Right ventricle myocardium superior (tissue), 1 donor: ENCODE measurements at places on chromosomes 4 and X.

GRCh38 chrX:2629316-2630007 lies 61.6 kb upstream of the CD99 start:
- DNase-seq, result no peak

DNA sequence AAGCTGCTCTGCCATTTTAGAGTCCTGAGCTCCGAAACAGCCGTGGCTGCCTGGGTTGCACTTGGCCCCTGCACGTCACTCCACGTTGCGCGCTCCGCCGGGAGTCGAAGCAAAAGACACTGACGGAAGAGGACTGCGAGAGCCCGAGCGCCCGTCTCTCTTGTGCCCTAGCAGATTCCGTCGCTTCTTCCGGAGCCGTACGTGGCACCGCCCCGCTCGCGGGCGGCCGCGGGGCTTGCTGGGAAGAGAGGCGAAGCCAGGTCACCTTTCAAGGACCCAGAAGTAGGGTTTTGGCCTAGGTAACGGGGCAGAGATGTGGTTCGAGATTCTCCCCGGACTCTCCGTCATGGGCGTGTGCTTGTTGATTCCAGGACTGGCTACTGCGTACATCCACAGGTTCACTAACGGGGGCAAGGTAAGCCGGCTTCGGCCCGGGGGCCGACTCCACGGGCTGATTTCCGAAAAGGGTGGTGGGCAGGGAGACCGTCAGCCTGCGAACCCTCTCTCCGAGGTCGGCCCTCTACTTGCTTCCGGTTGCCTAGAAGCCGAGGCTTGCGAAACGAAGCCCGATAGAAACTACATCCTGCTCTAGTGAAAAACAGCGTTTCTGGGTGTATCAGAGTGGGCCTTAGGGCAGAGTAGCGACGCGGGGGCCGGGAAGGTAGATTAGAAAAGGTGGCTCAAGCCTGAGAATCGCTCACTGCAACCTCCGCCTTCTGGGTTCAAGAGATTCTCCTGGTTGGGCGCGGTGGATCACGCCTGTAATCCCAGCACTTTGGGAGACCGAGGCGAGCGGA lies at the start of the genes NDUFA1 and RNF113A:
Gene NDUFA1 (plus strand): TSS at position 234 of the 797 bp plus-strand sequence. CDS start 80 bp downstream, at position 314.
Gene RNF113A (minus strand): TSS at position 135 of the 797 bp plus-strand sequence. CDS start 120 bp downstream, at position 15.
- peak; percentile 91 for DNase-seq

DNA sequence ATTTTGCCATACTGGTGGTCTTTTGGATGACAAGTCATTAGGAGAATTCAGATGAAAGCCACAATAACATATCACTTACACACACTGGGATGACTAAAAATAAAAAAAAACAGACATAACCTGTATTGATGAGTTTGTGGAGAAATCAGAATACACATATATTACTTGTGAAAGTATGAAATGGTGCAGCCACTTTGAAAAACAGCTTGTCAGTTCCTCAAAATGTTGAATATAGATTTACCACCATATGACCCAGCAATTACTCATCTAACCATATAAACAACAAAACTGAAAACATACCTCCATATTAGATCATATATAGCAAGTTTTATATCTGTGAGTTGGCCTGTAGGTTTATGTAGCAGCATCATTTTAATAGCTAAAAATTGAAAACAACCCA lies 608.7 kb downstream of the TLL1 start:
- DNase-seq, result no peak

DNA sequence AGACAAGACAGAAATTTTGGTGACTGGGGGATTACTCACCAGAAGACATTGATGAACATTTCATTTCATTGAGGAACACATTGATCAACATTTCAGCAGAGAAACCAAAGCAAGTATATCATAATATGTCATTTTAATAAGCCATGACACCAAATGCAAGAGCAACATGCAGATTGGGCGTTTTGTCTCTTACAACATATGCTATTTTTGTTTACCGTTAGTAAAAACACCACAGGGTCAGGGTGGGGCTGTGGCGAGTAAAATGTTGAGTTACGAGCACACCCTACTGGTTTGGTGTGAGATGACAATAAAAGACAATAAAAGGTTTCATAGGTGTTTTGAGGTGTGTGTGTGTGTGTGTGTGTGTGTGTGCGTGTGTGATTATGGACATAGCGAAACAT lies 294.5 kb downstream of the PDGFC start:
- DNase-seq, result no peak

DNA sequence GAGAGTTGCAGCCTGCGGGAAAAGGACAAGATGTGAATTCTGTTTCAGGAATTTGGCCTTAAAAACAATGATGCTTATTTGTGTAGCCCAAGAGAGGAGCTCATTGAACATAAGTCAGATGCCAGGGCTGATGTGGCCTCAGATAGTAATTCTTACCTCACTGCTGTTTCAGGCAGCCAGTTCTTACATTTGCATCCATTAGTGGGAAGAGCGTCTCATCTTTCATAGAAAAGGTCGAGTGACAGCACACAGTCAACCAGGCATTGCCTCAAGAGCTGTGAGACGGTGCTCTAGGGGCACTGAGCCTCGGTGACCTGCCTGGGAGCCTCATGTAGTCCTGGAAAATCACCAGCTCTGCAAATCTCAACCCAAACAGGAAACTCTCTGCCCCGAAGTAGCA lies 174.9 kb upstream of the FRG1 start:
- DNase-seq, result no peak

- DNase-seq, result no peak
These were observed 271.9 kb downstream of the GPM6A start for GRCh38 chr4:175540151-175540550.

DNA sequence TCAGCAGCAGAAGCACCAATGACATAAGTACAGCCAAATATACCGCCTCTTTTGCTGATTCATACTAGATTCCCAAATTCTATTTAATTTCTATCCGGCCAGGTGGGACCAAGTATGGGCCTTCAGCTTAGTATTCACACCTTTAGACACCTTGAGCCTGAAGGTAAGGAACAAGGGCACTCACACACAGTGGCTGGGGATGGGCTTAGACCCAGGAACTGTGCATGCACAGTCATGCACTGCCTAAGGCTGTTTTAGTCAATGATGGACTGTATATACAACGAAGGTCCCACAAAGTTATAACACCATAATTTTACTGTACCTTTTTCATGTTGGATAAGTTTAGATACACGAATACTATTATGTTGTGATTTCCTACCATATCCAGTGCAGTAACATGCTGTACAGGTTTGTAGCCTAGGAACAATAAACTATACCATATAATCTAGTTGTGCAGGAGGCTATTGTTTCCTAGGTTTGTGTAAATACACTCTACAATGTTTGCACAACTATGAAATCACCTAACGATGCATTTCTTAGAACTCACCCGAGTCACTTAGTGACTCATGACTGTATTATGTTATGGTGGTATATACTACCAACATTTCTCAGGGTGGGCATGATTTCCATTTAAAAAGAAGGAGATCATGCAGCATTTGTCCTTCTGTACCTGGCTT lies 9.7 kb upstream of the CLNK start:
- no peak for DNase-seq

GRCh38 chrX:66961665-66962064 lies 322.8 kb upstream of the EDA2R start:
- DNase-seq, result no peak

- DNase-seq, result no peak
These were observed 64.7 kb upstream of the ACSL1 start for GRCh38 chr4:184890499-184890898.

- DNase-seq, result no peak
These were observed 10.4 kb upstream of the MAEA start for GRCh38 chr4:1279253-1279652.

DNA sequence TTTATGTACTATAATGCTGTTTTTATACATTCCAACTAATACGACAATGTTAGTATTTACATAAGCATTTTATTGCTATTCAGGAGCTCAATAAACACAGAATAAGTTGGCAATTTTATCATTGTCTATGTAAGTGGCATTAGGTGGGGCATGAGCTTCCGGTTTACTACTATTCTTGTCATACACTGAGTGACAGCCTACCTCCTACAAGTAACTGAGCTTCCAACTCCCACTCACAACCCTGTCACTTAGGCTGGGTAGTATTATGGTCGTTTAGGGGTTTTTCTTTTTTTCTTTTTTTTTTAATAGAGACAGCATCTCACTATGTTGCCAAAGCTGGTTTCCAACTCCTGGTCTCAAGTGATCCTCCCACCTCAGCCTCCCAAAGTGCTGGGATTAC lies 7.4 kb downstream of the PPID start:
- no peak for DNase-seq

DNA sequence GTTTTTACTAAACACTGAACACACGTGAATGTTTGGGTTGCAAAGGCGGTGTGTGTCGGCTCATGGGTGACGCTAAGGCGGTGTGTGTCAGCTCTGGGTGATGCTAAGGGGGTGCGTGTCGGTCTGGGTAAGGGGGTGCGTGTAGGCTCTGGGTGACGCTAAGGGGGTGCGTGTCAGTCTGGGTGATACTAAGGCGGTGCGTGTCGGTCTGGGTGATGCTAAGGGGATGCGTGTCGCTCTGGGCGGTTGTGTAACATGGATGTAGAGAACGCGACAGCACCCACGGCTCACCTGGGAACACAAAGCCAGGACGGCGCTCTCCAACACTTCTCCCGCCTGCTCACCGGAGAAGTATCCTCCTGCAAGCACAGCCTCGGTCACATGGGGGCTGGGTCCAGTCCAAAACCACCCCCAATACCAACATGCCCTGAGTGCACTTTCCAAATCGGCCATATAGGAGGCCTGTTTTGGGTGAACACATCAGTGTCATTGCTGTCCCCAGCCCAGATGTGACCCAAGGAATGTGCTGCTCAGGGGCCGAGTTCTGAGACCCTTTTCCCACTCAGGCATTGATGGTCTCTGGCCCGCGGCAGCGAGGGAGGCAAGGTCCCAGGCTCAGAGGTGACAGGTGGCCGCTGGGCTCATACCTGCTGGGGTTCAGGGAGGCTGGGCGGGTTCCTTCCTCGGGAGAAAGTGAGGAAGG lies 67.1 kb downstream of the ACOX3 start:
- DNase-seq, result no peak
